NCI-H1417 treated with DMSO at 0.1 percent for 48 hours (cell line): ENCODE measurements at places on chromosomes 6 and 20.

DNA sequence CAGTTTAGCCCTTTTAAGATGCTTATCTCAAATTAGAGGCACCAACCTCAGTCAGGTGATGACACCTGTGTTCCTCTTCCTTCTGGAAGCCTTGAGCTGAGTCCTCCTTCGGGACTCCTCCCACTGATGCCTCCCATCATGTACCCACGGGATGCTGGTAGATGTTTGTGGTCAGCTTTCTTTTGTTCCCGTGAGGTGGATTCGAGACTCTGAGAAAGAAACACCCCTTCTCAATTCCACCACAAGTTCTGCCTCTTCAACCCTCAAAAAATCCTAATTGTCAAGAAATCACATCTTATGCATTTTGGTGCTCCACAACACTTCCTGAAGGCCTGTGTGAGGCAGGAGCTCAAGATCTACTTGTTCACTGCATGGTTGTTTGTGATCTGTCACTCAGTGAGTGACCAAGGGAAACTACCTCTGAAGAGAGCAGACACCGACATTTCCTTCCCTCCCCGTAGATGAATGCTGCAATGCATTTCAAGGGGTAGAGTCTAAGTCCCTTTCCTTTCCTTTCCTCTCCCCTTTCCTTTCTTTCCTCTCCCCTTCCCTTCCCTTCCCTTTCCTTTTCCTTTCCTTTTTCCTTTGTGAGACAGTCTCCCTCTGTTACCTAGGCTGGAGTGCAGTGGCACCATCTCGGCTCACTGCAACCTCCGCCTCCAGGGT is 50.5 kb downstream of the PCNA start:
- no peak for DNase-seq

GRCh38 chr20:35610833-35611427 is 4.7 kb upstream of the SPAG4 start:
- no peak for DNase-seq

DNA sequence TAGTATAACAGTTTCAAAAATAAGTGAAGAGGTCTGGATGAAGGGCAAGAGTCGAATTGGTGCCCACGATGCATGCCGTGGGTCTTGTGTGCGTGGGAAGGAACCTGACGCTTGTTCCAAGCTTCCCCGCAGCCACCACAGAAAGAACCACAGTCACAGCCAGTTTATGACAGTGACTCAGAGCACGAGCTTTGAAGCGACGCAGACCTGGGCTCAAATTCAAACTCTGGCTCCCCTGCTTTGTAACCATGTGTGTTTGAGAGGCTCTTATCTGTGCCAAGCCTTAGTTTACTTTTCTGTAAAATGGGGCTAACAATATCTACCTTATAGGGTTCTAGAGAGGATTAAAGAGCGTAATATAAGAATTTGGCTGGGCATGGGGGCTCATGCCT is 65.5 kb downstream of the SYNJ2 start:
- no peak for DNase-seq

- no peak for DNase-seq
Measured at GRCh38 chr6:127533736-127534135, 14.6 kb upstream of the MTCL3 start.
